ENCODE measurements at places on chromosomes 6 and 20. TPM values are rescaled to one million over a fixed set of nuclear protein-coding genes. Genes with fewer than 3 reads are reported as not detected.

TRIM31 gene
- total RNA-seq = not detected

HTR1E gene
- total RNA-seq = 0.33 TPM

DNMT3B gene
- 10.0 TPM for total RNA-seq

PDE10A gene
- total RNA-seq = 19.6 TPM

SLC22A2 gene
- total RNA-seq = 1.3 TPM

FAM83C gene
- total RNA-seq = 0.16 TPM

ARFGEF3 gene
- total RNA-seq = 11.1 TPM

Measured in camera-type eye (tissue), 1 donor.